ENCODE measurements at places on chromosomes 3 and 15.

GRCh38 chr3:110789315-110789714, 282.3 kb upstream of the NECTIN3 start:
- no peak for DNase-seq

DNA sequence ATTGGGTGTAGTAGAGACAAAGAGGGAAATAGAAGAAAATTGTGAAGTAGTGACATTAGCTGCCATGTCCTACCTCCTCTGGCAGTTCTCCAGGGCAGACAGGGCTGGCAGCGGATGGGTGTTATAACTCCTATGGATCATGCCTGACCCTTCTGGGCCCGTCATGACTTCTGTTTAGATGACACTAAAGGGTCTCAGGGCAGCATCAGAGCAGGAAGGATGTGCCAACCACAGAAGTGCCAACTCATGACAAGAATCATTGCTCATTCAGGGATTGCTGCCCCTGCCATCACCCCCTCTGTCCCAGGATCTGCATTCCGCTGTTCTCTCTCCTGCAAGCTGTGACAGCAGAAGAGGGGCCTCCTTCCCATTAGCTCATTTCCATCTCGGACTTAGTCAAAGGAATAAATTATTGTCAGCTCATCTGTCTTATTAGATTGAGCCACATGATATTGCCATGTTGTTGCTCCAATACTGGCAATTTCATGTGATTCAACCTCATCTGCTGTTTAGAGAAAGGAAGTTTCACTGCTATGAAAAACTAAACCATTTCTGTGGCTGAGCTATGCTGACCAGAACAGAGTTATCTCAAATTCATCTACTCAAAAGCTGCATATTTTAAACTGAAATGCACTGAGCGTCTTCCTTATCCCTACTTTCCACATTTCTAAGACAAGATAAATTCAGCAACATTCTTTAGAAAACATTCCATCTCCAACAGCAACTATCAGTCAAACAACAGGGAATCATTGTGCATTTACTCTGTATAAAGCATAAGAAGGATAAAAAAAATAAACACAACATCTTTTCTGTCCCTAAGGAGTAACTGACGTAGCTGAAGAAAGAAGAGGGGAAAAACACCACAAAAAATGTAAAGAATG, 271.6 kb downstream of the FHIT start:
- no peak for DNase-seq

DNA sequence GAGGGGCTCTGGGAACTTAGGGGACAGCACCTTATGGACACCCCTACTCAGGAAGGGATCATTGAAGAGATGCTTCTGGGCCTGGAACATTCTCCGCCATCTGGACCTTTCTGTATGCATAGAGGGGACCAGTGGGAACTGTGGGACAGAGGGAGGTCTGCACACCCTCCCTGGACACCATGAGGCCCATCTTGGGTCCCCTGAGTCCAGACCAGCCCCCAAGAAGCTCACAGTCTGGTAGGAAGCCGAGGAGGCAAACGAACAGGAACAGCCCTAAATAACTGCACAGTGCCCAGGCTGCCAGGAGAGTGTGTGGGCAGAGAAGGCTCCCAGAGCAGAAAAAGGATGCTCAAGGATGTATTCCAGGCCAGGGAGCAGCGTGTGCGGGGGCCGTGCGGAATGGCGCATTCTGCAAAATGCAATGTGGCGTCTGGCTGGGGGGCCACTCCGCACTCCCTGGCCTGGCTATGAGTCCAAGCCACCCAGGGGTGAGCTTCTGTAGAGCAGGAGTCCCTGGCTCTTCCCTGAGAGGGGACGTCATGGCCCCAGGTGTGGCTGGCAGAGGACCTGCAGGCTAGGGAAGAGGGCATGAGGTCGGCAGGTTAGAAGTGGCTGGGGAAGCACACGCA, 24.5 kb upstream of the KLF13 start:
- DNase-seq, result no peak

DNA sequence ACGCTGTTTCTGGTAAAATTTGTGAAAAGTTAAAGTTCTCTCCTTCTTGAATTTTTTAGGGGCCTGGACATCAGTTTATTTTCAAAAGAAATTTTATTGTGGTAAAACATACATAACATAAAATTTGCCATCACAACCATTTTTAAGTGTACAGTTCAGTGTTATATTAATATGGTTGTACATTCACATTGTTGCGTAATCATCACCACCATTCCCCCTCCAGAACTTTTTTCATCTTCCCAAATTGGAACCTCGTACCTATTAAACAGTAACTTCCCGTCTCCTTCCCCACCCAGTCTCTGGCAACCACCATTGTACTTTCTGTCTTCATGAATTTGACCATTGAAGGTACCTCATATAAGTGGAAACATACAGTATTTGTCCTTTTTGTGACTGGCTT, 23.0 kb upstream of the XRN1 start:
- DNase-seq, result no peak

GRCh38 chr3:77323626-77324025, 283.7 kb downstream of the ROBO2 start:
- no peak for DNase-seq

DNA sequence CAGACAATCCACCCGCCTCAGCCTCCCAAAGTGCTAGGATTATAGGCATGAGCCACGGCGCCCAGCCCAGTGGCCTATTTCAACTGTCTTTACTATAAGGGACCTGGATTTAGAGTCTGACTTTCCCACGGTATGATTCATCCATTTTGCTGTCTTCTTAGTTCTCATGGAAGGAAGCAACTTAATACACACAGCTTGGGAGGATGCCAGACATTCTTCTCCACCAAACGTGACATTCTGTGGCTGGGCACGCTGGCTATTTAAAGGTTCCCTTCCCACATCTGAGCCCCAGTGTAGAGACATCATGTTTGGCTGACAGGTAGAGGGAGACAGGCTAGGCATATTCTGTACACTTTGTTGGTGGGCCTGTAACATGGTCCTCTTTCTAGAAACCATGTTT, 26.2 kb downstream of the FAM43A start:
- DNase-seq, result no peak

DNA sequence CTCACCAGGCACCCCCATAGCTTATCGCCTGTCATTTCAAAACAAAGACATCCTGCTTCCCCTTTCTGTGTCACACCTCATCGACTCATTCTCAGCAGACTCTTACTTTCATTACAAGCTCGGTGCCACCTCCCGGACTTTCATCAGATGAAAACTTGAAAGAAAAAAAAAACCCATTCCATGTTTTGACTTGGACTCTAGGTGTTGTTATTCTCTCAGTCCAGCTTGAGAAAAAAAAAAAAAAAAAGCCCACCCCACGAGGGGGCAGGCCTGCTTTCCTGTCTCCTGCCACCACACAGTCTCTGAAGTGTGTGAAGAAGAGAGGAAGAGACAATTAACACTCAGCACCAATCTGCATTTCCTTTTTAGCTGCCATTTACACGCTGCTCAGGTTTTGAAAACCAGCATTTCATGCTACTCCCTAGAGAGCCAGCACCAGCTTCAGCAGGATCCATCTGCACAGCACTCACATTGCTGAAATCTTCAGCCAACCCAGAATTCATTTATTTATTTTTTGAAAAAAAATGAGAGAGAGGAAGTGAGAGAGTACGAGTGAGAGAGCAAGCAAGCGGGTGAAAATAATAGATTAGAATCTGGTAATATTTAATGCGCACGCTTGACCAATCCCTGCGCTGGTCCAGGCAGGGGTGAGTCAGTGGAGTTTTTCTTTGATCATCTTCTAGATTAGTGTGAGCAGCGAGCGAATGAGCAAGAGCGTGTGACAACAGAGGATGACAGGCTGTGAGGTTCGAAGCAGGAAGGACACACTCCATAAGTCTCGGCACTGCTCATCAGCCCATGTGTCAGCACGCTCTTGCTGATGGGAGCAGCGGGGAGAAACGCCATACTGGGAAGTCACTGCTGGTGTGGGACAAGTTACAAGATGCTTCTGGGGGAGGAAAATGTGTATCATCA, 23.5 kb downstream of the ZNF80 start:
- DNase-seq, result no peak

- no peak for DNase-seq
Measured at GRCh38 chr3:10941972-10942371, 50.6 kb upstream of the SLC6A1 start.

GRCh38 chr3:161016417-161017313, 88.5 kb downstream of the B3GALNT1 start:
- no peak for DNase-seq

GRCh38 chr3:156471431-156471830, 83.5 kb downstream of the SSR3 start:
- DNase-seq, result no peak

- no peak for DNase-seq
Measured at GRCh38 chr3:58693940-58694850, 27.6 kb upstream of the FAM3D start.

DNA sequence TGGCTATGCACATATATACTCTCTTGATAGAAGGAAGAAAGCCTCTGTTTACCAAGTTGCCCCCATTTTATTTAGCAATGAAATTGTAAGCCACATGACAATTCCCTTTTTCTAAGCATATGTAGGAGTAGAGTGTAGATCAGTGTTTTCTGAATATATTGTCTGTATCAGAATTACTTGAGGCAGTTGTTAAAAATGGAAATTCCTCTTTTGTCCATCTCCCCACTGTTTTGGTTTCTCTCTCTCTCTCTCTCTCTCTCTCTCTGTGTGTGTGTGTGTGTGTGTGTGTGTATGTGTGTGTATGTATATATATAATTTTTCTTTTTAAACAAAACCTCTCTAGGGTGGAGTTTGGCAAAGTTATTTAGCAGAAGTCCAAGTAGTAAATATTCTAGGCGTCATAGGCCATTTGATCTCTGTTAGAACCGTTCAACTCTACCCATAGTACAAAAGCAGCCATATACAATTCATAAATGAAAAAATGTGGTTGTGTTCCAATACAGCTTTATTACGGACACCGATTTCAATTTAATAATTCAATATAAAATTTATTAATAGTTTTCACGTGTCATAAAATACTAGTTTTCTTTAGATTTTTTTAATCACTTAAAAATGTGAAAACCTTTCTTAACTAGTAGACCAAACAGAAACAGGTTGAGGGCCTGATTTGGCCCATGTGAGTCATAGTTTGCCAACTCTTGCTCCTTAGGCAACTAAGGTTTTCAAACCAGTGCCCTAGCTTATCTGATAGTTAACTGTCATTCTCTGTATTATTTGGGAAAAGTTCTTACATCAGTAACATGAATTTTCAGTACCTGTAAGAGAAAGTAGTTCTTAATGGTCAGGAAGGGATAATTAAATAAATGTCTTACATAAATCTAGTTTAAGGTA, 39.8 kb downstream of the UBE2E1 start:
- DNase-seq, result no peak

- DNase-seq, result no peak
Measured at GRCh38 chr3:97662264-97662663, 102.3 kb upstream of the ARL6 start.

DNA sequence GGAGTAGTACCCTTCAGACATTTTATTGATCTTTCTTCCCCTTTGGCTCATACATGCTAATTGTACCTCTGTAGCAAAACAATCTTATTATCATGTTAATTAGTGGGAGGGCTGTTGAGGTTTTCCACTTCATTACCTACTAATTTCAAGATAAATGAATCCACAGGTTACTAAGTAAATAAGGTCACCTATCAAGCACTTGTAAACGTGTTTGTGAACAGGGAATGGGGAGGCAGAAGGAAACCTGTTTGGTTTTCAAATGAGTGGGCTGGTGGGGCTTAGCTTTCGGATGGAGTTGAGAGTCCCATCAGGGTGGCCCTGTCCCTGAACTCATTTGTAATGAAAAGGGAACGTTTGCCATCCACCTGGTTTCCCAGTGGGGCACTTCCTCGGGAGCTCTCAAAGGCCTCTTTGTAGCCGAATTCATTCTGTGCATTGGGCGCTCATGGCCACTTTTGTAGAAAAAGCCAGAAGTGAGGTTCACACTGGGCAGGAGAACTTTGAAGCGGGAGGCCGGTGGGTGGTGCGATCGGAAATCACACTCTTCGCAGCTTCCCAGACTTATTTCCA, 419.8 kb upstream of the NR2F2 start:
- no peak for DNase-seq

GRCh38 chr3:78645628-78646310, 1122.0 kb downstream of the ROBO1 start:
- DNase-seq, result no peak

DNA sequence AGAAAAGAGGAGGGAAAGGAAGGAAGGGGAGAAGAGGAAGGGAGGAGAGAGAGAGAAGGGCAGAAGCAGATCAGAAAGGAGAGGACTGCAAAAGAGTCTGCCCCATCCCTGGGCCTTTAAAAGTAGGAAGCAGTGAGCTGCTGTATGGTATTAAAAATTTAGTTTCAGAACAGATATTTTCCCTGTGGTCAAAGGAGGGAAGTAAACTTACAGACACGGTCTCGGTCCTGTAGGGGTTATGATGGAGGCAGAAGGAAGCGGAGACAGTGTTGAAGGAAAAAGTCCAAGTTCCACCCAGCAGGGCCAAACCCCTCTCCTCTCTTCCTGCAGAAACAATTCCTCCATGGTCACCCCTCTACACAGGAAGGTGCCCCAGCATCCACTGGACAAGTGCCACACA, 122.0 kb upstream of the PROK2 start:
- DNase-seq, result no peak

- no peak for DNase-seq
Measured at GRCh38 chr15:31223478-31224350, 102.9 kb upstream of the KLF13 start.

DNA sequence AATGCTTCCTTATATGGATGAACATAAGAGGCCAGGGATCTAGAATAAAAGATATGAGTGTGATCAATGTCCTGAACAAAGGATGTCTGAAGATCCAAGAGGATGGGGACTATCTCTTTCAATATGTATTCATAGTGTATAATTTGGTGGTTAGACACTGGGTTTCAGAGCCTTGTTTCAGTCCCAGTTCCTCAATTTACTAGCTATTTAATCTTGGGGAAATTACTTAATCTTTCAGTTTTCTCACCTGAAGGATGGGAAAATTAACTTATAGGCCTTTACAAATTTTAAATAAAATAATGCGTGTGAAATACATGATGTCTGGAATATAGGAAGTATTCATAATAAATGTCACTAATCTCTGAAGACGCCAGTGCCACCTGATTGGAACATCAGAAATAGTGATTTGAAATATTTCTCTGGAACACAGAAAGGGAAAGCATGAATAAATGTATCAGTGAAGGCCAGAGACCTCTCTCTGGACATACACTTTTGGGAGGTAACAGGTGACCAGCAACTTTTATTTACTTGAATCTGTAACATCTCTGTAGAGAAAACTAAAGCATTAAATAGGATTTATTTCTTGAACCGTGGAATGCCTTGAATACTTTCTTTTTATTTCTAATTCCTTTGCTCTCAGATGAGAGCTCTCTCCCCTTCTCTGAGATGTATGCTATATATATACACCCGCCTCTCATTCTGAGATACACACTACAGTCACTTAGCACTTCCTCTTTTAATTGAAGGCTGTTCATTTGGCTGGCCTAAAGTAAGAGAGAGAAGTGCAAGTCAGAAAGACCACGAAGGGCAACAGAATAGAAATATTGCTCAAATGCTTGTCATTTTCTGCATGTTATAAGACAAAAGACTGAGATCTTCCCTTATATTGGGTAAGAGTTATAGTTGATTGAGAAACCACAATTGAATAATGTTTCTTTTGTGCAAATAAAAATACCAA, 407.1 kb downstream of the LSAMP start:
- no peak for DNase-seq

- no peak for DNase-seq
Measured at GRCh38 chr3:136258199-136258598, 8.1 kb downstream of the PCCB start.
